ENCODE measurements at places on chromosomes 3 and 15. TPM values are rescaled to one million over a fixed set of nuclear protein-coding genes. Genes with fewer than 3 reads are reported as not detected.
A peak's percentile ranks its signal among the peaks of the same experiment; 100 is the strongest.

MST1 gene
- 20.5 TPM for total RNA-seq

MESD gene
- total RNA-seq = 18.3 TPM

DNA sequence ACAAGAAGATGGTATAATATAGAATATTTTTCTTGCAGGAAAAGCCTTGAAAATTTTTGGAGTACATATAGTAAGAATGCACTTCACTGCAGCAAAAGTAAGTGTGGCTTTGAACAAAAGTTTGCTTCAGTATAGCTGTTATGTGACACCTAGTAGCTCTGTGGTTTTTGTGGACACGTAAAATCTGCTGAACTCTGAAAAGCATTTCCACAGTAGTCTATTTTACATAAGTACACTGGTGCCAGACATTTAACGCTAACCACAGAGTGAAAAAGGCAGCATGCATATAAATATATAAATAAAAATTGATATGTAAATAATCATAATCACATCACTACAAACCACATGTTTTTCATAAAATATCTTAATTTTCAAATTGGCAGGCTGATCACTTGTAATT is 39.8 kb downstream of the CGGBP1 start:
- DNase-seq = no peak

- no peak for DNase-seq
Observed at GRCh38 chr3:143002727-143003126, 1.4 kb downstream of the U2SURP start.

DNA sequence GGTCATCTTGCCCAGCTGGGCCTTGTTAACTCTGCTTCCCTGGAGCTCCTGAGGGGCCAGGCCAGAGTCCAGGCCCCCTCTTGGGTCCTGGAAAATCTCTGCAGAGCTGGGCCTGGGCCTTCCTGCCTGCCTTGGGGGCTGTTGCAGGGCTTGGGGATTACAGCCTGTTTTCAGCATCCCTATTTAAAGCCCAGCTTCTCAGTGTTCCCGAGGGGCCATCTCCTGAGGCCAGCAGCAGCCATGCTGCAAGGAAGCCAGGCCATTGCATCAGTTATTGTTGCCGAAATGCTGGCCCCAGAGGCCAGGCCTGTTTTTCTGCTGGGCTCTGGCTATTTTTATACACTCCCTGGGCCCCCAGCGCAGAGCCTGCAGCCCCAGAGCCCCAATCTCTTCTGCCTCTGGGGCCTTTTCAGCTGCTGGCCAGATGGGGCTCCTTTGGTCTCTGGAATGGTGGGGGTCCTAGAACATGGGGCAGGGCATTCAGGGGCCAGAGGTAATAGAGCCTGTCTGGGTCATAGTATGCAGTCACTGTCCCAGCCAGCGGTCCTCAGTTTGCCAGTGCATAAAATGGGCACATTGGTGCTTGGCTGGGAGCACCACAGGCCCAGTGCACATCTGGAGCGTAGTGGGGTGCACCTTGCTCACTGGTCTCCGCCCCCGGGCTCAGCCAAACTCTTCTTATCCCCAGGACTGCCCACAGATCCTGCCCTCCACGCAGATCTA is 28.5 kb downstream of the PLXNA1 start:
- DNase-seq = no peak

CSK gene
- total RNA-seq = 39.2 TPM

GRCh38 chr15:32838820-32839219 is 121.0 kb downstream of the GREM1 start:
- peak; percentile 70 for DNase-seq

C3orf18 gene
- total RNA-seq = 36.6 TPM

ARID3B gene
- 5.6 TPM for total RNA-seq

- no peak for DNase-seq
Observed at GRCh38 chr15:36571301-36571700, 8.1 kb upstream of the CDIN1 start.

STRIT1 gene
- not detected for total RNA-seq

DNA sequence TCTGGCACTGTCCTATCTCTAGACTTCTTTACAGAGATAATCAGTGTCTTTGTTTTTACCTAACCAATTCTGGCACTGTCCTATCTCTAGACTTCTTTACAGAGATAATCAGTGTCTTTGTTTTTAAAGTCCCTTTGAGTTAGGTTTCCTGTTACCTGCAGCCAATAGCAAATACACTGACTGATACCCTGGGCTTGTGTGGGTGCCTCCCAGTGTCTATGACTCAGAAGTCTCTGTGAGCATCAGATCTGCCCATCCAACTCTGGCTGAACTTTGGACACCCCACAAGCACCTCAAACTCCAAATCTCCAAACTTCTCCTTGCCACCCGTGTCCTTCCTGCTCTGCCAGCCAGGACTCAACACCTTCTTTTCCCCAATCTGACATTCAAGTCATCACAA is 30.4 kb downstream of the SLC41A3 start:
- no peak for DNase-seq

DNA sequence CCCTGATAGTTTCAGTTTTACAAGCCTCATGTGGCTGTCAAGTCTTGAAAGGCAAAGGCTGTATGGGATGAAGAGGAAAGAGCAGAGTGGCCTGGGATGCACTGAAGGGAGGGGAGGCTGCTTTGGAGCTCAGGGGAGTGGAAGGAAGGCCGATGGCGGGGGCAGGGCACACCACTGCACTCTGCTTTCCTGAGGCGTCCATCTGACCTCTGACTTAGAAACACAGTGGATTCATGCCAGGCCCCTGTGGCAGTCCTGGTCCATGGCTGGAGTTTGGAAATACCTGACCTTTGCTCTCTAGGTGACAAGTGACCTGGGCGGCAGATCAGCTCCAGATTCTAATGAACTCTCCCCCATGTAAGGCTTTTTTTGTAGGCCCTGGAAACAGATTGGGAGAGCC is 19.0 kb downstream of the FAH start:
- no peak for DNase-seq

GRCh38 chr3:97763586-97764406 is 762 bp upstream of the ARL6 start:
- DNase-seq = no peak

- DNase-seq = peak; percentile 56
Observed at GRCh38 chr15:72722071-72722696, 36.2 kb downstream of the BBS4 start.

GRCh38 chr3:54826251-54826691 is 101.6 kb downstream of the LRTM1 start:
- no peak for DNase-seq

- no peak for DNase-seq
Observed at GRCh38 chr3:53236112-53236841, 19.5 kb downstream of the TKT start.

DNA sequence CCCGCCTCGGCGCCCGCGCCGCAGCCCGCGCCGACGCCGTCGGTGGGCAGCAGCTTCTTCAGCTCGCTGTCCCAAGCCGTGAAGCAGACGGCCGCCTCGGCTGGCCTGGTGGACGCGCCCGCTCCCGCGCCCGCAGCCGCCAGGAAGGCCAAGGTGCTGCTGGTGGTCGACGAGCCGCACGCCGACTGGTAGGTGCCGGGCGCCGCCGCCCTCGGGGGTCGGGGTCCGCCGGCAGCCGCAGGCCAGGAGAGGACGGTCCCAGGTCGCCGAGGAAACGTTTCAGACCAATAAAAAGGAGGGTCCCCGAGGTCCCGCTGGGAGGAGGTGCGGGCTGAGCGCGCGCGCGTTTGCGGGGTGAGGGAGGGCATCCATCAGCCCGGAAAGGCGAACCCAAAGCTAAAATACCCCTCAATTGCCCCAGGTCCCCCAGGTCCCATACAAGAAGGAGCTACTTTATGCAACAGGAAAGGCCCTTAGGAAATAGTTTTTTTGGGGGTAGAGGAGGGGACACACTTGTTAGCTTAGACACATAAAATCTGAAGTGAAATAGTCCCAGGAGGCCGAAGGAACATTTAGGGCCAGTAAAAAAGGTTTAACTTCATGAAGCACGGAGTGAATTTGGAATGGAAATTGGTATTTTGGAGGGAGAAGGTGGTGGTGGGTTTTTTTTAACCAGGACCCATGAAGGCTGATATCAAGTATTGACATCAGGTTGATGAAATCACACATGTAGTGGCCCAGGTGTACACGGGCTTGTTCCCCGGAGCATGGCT is 739 bp downstream of the SYN2 start:
- DNase-seq = no peak

SIAH2 gene
- total RNA-seq = 24.0 TPM

DNA sequence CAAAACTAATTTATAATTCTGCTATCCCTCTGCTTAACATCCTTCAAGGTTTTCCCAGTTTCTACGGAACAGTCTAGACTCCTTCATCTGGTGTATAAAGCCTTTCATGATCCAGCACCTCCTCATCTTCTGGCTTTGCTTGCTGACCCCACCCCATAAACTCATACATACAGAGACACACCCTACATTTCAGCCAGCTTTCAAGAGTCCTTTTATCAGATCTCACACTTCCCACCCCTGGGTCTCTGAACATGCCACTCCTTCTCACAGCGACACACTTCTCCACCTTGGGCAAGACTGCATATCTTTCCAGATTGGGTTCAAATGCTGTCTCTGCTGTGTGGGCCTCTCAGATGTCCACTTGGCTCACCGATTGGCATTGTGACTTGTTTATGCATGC is 166.8 kb upstream of the LPP start:
- DNase-seq = no peak

CHRD gene
- 50.7 TPM for total RNA-seq

Data from dorsolateral prefrontal cortex (tissue), 122 donors.